ENCODE measurements at places on chromosomes 3 and 15.

DNA sequence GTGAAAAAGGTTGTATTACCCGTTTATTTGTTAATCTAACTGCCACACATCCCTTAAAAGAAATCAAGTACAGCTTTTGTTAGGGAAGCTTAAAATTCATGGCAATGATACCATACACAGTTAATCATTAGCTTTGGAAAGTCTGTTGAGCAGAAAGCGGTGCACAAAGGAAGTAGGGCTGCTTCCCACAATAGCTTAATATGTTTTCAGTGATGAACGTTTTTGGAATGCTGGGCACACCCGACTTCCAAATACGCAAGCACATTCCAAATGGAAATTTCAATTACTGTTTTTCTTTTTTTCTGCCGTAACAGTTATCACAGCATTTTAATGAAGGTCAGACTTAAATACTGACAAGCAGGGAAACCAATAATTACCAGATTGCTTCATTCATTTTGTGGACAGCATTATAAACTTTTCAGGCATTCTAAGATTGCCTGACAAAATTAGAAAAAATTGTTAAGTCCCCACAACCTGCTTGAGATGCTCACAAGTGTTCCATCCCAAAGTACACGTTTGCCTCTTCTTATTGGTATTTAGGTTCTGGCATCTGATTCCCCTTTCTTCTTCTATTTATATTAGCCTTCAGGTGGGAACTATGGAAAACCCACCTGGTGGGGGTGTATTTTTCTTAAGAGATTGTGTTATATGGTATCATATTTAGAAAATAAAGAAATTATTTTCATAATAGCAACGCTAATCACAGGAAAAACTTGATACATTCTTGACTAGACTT, 1.1 kb upstream of the ECT2 start:
- peak; percentile 47 for DNase-seq

GRCh38 chr3:111521891-111522290, 20.1 kb upstream of the CD96 start:
- no peak for DNase-seq

DNA sequence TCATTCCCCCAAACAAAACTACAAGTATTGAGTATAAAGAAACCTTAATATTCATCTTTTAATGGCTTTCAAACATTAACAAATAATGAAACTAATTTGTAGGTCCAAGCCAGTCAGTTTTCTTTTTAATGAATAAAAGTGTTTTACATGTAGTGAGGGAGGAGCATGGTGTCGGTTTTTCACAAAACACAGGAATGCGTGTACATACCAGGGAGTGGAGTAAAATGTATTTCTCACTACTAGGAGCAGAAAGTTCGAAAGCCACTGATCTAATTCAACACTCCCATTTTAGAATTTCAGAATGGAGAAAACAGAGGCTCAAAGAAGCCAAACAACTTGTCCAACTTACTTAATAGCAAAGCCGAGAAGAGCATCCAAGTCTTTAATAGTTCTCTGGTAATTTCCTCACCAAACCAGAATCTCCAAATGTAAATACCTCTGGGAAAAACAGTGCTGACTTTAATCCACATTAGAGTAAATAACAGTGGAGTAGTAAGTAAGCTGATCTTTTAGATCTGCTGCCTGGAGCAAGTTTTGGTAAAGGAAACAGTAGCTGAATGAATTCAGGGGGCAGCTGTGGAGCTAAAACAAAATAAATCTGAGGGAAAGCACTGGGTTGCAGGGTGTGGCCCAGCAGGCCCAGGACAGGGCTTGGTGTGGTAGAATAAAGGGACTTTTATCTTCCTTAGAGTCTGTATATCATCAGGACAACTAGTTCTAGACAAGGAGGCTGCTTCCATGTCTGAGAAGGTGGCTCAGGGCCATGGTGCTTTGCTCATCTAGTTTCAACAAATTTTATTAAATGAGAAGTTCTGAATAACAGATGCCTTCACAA, 7.9 kb downstream of the ANP32A start:
- DNase-seq = peak; percentile 86

DNA sequence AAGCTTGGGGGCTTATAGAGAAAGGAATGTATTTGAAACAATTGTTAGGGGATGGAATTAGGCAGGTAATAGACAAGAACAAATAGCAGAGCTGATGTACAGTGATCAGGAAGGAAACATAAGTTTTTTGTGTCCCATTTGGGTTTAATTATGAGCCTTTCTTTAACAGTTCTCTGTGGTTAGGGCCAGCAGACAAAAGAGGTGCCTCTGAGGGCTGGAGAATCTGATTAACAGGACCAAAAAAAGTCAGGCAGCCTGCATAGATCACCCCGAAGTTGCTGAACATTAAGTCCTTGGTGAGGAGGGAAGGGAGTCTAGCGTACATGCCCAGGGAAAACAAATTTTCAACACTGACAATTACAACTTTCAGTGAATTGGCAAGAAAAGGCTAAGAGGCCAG, 88.6 kb upstream of the SPRED1 start:
- no peak for DNase-seq

DNA sequence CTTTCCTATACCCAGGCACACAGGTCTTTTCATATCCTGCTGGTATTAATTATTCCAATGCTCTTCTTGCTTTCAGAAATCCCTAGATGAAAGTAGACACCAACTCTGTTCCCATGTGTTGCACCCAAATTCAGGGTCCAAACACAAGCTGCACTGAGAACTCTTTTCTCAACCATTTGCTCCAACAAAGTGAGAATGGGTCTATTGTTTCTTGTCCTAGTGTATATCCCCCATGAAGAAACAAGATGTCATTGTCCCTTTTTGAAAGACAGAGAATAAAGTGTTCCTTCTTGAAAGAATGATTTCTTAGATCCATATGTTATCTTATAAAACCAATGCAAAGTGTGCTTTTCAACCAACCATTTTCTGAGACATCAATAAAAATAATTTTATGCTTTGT, 353.7 kb downstream of the CNTN6 start:
- no peak for DNase-seq

DNA sequence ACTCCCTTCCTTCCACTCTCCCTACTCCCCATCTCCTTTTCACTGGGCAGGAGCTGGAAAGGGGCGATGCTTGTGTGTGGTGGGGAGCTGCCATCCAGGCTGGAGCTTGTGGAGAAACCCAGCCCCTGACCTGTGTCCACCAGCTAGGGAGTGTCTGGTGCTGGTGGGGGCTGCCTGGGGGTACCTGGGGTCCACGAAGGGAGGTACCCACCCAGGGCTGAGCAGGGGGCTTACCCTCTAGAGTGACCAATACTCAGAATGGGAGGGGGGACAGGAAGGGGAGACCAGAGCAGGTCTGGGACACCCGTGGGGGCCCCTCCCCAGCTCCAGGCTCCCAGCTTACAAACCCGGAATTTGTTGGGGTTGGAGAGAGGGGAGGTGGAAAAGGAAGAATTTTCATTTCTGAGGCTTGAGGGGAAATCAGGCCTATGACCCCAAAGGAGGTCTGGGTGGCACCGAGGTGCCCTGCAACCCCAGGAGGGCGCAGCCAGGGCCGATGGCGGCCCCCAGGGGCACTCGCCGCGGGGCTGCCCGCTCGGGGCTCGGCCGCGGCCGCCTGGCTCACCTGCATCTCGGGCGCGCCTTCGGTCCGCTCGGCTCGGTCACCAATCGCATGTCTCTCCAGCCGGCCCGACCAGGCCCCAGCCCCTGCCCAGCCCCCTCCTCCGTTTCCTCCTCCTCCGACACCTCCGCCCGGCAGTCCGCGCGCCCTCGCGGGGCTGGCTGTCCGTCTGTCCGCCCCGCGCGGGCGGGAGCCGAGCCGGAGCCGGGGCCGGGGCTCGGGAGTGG, 773 bp downstream of the LINGO1 start:
- DNase-seq = peak; percentile 44

DNA sequence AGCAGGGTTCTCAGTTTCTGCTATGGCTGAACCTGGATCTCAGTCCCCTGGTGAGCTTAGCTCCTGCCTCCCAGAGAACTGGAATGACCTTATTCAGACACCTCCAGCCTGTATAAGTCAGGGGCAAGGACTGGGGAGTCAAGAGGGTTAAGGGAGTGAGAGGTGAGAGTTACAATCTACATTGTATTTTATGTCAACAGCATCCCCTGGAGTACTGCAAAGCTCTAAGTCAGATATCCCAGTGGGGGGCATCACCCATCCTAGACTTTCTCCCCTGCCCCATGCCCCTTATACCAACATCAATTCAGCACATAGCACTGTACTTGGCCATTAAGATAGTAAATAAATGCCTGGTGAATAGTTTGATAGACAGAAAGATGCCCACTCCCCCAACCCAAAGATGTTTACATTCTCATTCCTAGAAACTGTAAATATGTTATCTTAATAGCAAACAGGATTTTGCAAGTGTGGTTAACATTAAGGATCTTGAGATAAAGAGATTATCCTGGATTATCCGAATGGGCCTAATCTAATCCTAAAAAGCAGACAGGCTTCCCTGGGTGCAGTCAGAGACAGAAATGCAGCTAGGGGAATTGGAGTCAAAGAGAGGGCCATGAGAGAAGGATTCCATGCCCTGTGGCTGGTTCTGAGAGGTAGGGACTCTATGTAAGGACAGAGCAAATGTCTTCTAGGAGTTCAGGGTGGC, 132.3 kb upstream of the RASGRP1 start:
- no peak for DNase-seq

Data from right cardiac atrium (tissue), 5 donors.